ENCODE measurements at places on chromosomes 1 and 21.
A peak's percentile ranks its signal among the peaks of the same experiment; 100 is the strongest.

GRCh38 chr1:188719735-188720134 is 1757.9 kb downstream of the BRINP3 start:
- no peak for DNase-seq

GRCh38 chr21:44952116-44952928 is 12.5 kb downstream of the SLX9 start:
- no peak for DNase-seq

DNA sequence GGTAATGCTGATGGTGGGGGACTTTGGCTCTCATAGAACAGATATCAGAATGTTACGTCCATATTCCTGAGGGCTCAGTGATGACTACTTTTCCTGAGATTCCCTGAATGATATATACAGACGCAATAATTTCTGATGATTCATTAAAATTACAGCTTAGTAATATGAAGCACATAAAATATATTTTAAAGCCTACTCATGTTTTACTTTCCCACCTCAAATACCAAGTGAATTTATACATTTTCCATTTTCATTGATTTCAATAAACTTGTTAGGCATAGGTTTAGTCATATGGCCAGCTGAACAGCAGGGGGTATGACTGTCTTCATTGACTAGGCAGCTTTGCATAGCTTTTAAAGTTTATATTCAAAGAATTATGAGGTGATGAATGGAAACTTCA is 26.2 kb upstream of the PDC start:
- no peak for DNase-seq

- DNase-seq, result no peak
These were observed 108.8 kb downstream of the PLXNA2 start for GRCh38 chr1:208135354-208135753.

DNA sequence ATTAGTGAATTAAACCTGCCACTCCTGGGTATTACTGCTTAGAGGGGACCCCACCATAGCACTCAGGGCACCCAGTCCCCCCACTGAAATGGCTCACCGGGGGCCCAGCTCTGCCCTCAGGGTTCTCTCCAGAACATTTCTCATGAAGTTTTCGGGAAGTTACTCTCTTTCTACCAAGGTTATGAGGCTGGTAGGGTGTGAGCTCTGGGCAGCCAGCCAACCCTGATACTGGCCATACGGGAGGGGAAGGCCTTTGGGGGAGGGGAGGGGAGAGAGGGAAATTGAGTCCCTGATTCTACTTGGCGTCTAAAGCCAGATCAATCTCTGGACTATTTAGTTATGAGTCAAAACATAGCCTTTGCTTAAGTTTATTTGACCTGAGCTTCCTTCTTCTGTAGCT is 12.9 kb upstream of the PDE9A start:
- DNase-seq, result no peak

- no peak for DNase-seq
These were observed 31.6 kb downstream of the AGT start for GRCh38 chr1:230682274-230682673.

GRCh38 chr1:28417441-28417922 is 47.9 kb downstream of the PHACTR4 start:
- DNase-seq, result peak; percentile 11

DNA sequence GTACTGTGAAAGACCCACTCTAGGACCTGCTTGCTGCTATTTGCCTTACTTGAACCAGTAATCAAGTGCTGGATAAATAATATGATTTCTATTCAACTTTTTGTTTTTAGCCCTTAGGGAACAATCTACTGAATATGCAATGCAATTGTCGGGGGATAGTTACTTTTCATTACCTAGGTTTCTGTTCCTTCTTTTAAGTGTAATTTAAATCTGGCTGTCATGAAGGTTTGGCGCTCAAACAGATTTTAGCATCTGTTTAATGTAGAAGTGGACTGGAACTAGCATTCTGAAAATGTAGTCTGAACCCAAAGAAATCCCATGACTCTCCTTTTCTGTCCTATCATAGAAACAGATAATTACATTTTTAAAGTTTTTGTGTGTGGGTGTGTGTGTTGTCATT is 4.8 kb downstream of the MGST3 start:
- DNase-seq, result no peak

DNA sequence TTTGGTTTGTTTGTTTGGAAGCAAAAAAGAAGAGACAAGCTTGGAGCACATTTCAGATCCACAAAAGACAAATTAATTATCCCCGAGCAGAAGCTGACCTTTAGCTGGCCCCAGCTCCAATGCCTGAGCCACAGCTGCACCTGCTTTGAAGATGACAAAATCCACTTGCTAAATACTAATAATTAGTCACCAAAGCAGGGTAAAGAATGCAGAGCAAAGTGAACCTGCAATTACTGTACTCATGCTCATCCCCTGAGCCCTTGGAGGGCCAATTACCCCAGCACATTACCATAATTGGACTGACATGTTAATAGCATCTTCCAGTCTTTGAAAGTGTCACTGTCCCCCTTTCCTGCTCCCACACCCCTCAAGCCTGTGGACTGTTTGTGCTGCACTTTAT is 38.2 kb upstream of the KCND3 start:
- no peak for DNase-seq

- no peak for DNase-seq
These were observed 56.5 kb upstream of the CTPS1 start for GRCh38 chr1:40922969-40923368.

DNA sequence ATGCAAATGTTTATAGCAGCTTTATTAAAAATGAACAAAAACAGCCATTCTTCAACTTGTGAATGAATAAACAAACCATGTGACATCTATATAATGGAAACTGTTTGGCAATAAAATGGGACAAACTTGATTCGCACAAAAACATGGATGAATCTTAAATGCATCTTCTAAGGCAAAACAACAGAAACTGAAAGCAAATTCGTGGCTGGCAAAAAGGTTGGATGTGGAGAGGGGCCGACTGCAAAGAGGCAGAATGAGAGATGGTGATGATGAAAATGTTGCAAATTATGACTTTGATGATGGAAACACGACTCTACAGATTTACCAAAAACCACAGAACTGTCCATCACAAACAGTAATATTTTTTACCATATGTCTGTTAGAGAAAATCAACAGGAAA is 327.0 kb upstream of the NR5A2 start:
- no peak for DNase-seq

DNA sequence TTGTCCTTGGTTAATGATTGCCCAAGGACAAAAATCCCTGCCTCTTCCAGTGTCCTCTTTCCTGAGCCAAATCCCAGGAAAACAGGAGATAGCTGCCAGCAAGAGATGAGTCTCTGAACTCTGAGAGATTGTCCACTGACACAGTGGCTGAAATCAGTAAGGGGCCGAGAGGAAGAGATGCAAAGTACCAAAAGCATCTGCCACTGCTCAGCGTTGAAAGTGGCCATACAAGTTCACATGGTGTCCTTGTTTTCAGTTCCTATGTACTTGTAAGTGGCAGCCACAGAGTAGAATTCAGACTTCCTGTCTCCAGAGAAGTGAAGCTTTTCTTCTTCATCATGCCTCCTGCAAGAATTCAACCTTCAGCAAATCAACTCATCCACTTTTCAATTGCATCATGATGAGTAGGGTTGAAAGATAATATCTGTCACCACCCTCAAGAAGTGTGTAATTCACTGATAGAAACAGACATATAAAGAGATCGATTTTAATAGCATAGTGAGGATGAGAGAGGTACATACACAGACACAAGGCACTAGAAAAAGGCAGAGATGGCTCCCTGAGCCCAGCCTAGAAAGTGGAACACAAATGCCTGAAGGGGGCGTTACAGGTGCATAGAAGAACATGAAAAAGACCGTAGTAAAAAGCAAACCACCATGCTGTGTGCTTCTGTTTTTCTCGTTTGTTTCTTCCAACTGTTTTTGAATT is 185.8 kb downstream of the MRPL39 start:
- peak; percentile 78 for DNase-seq

- no peak for DNase-seq
These were observed 30.9 kb downstream of the TRIM11 start for GRCh38 chr1:228375578-228376261.

- DNase-seq, result no peak
These were observed 24.9 kb downstream of the NGF start for GRCh38 chr1:115313182-115313581.

- DNase-seq, result no peak
These were observed 1.0 kb upstream of the FOXO6 start for GRCh38 chr1:41360074-41360785.

DNA sequence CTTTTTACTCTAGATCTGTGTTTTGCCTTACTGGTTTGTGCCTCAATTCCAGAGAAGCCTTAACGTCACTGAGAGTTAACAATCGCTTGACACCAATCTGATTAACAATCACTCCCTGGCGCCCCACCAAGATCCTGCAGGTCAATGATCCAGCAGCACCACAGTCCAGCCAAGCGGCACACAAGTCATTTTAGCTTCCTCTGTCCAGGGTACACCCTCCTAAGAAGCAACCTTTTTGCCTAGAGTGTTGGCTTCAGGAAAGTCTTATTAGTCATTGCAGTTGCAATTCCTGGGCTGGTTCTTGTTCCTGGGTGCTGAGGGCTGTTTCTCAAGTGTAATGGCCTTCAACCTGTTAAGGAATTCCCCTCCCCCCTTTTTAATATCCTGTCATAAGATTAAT is 323.0 kb upstream of the USP25 start:
- DNase-seq, result no peak
